ENCODE measurements at places on chromosomes 6 and 20.

DNA sequence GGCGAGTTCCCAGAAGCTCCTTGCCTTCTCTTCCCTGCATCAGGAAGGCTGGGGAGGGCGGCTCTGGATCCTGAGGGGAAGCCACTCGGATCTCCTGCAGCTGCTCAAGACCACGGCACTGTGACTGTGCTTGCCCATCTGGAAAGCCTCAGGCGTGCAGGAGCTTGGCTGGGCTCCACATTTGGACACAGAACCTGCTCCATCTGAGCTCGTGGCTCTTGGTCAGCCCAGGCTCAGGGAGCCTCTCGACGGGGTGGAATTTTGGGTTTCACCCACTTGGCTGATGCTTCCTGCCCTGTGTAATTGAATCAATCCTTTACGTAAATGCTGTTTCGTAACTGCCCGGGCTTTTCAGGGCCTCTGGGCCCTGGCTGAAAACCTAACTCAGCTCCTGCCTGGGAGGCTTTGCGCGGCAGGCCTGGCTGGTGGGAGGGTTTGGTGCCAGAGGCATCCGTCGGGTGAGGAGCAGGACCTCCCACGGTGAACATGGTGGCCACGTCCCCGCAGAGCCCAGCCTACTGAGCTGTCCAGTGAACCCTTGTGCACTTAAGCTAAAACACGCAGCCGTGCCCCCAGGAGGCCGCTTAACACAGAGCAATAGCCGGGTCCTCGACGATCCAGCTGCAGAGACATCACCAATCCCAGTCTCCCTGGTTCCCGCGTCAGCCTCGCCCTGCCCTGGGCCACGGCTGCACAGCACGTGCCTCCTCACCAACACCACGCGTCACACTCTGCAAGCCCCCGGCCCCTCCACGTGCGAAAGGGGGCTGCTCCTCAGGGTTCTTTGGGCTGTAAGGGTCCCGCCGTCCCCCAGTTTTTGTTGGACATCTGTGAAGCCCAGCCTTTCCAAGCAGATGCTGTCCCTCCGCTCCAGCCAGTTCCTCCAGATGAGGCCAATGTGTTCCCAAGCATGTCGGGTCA is 241.0 kb downstream of the DLL1 start:
- DNase-seq = no peak

- DNase-seq = no peak
These were observed 133.5 kb upstream of the TMEM170B start for GRCh38 chr6:11404081-11404480.

GRCh38 chr6:26571592-26572296 is 25.0 kb upstream of the ABT1 start:
- DNase-seq = peak; percentile 69

DNA sequence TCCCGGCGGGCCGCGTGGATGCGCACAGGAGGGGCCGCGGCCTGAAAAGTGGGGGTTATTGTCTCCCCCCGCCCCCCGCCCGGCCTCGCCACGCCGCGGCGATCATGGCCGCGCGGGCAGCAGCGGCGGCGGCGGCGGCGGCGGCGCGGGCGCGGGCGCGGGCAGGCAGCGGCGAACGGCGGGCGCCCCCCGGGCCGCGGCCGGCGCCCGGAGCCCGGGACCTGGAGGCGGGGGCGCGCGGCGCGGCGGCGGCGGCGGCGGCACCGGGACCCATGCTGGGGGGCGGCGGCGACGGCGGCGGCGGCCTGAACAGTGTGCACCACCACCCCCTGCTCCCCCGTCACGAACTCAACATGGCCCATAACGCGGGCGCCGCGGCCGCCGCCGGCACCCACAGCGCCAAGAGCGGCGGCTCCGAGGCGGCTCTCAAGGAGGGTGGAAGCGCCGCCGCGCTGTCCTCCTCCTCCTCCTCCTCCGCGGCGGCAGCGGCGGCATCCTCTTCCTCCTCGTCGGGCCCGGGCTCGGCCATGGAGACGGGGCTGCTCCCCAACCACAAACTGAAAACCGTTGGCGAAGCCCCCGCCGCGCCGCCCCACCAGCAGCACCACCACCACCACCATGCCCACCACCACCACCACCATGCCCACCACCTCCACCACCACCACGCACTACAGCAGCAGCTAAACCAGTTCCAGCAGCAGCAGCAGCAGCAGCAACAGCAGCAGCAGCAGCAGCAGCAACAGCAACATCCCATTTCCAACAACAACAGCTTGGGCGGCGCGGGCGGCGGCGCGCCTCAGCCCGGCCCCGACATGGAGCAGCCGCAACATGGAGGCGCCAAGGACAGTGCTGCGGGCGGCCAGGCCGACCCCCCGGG is 637 bp downstream of the ARID1B start:
- DNase-seq = peak; percentile 60

- DNase-seq = no peak
These were observed 80.0 kb upstream of the TOP1 start for GRCh38 chr20:40948465-40949267.

DNA sequence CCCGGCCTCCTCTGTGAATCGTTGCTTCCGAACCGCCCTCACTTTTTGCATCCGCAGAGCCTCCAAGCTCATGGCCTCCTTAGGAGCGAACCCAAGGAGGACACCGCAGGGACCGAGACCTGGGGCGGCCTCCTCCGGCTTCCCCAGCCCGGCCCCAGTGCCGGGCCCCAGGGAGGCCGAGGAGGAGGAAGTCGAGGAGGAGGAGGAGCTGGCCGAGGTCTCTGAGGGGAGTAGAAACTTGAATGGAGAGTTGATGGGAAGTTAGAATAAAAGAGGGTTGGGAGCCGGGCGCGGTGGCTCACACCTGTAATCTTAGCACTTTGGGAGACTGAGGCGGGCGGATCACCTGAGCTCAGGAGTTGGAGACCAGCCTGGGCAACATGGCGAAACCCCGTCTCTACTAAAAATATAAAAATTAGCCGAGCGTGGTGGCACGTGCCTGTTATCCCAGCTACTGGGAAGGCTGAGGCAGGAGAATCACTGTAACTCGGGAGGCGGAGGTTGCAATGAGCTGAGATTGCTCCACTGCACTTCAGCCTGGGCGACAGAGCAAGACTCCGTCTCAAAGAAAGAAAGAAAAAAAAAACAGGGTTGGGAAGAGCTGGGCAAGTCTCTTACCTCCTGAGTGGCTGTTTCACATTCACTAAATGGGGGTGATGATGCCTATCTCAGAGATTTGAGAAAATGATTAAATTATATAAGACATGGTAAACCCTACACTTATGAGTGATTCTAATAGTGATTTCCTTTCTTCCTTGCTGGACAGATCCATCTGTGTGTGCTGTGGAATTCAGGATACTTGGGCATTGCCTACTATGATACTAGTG is 805 bp downstream of the MSH5 start:
- no peak for DNase-seq

DNA sequence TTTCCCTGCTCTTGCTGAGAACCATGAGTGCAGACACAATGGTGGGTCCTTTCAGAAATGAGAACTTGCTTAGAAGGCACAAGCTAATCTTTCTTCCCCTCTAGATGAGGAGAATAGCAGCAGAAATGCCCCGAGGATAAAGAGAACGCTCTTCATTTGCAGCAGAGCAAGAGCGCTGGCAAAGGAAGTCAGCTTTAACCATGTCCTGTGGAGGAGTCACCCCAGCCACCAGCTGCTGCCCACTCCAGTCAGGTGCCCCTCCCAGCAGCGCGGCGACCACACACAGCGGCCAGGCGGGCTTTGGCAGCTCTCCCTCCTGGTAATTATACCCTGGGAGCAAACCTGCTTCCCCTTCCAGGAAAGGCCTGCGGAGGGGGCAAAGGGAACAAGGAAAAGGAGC is 42.4 kb upstream of the EMILIN3 start:
- no peak for DNase-seq

- DNase-seq = no peak
These were observed 304.2 kb downstream of the ADGRG6 start for GRCh38 chr6:142605922-142606485.

DNA sequence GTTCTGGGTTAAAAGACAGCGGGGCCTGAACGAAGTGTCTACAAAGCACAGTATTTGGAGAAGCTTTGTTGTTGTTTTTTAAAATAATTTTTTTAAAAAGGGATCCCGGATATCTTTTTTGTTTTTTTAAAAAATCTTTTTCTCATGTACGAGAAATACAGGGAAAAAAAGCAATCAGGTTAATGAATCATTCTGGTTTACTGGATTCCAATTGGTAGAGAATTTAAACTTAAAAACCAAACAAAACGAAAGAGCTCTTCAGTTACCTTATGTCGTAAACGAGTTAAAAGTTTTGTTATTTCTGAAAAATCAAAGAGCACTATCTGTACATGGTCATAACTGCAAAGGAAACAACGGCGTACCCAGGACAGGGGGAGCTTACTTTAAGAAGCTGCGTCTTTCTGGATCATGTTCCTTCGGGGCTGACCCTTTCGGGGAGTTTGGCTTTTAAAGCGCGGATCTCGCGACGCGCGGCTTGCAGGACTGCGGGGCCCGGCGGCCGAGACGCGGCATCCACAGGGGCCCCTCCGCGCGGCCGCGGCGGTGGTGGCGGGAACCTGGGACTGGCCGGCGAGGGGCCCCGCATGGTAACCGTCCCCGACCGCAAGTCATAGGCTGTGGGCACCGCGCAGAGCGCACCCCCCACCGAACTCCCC is 927 bp downstream of the IL20RA start:
- no peak for DNase-seq

DNA sequence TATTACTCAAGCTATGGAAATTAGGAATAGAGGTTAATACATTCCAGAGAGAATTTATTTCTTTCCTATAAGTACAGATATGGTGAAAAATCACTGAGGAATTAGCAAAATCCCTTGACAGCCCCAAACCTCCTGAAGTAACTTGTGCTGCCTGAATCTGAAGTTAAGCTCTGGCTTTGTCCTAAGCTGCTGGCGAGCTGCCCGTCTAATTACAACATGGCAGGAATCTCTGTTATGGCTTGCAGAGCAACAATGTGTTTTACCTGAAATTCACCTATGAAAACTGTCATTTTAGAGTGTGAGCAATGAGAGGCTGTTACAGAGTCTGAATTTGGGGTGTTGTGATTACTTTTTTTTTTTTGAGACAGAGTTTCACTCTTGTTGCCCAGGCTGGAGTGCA is 22.5 kb upstream of the IYD start:
- DNase-seq = no peak

- no peak for DNase-seq
These were observed 67.4 kb downstream of the AIG1 start for GRCh38 chr6:143127941-143128680.

DNA sequence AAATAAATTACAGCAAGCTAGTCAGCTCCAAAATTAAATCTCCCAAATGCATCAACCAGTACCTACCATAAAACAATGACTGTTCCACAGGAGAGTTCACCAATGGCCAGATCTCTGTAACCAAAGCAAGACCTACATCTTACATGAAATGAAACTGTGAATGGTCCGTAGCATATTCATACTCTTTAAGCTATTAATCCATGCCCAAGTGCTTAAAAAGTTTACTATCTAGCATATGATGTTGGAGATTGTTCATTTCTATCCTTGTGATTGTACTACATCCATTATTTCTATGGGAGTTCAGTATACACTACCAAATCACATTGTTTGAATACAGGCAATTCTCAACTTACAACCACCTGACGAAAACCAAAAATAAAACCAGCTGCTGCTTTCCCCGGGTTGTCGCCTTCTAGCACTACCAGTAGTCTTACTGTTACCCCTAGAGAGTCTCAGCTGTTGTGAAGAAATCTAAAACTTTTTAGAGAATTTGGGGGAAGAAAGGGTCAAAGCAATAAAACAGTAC is 38.0 kb downstream of the HIVEP2 start:
- DNase-seq = no peak

- no peak for DNase-seq
These were observed 1.0 kb upstream of the LY6G6D start for GRCh38 chr6:31713991-31714684.
